ENCODE measurements at places on chromosomes 1 and 21.

- DNase-seq: no peak
These were observed 2.8 kb downstream of the HES4 start for GRCh38 chr1:996851-997712.

- DNase-seq: no peak
These were observed 41.2 kb downstream of the TDRD5 start for GRCh38 chr1:179632868-179633267.

DNA sequence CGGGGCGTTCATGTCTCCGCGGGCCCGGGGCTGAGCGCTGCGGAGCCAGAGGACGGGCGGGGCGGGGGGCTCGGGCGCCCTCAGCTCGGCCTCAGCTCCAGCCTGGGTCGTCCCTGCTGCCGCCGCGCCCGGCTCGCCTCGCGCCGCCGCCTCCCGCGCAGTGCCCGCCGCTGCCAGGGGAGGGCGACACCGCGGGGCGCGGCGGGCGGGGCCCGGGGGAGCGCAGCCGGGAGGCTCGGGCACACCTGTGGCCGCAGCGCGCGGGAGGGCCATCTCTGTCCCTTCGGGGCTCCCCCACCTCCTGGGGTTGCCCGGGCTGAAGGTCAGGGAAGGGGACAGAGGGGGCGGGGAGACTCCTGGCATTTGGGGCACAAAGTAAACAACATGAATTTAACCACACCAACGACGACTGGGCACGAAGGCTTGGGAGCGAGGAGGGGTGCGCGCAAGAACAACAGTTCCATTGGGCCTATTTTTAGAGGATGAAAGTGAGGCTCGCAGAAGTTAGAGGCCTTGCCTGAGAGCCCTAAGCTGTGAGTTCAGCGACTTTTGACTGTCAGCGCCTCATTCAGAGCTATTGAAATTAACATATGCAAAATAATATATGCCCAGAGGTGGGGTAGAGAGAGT lies at the start of gene FAM131C:
Gene FAM131C, minus strand, starts transcription at position 162 of the 630 bp plus-strand sequence. CDS start 209 bp downstream, outside the sequence.
- no peak for DNase-seq

DNA sequence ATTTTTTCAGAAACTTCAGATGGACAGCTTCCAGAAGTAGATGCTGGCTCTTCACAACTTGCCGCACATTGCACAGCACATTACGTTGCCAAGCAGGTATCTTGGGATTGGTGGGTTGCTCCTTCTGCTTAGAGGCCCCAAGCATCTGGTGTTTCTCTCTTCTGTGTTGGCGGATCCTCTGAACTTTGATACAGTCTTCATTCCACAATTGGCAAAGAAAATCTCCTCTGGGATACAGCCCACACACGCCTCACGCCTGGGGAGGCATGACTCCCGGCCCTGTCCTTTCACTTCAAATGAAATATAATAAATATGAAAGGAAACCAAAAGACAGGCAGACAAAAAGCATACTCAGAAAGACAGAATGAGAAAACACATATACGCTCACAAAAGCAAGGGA lies 72.3 kb upstream of the PPP2R5A start:
- no peak for DNase-seq

GRCh38 chr1:241927321-241927720 lies 30.2 kb upstream of the BECN2 start:
- no peak for DNase-seq

DNA sequence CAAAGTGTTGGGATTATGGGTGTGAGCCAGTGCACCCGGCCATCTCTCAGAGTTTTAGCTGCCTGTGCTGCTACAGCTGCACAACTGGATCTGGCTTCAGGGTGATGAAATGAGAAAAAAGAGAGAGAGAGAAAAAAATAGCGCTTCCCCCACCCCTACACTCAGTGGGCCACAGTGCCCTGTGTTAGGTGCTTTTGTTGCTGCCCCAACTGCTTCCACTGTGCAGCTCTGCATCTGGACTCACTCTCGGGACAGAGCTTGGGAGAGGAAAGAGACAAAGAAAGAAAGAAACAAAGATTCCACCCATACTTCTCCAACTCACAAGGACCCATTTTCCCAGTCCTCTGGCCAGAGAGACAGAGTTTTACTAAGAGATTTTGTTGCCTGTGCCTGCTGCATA lies 50.4 kb downstream of the INAVA start:
- DNase-seq: no peak

DNA sequence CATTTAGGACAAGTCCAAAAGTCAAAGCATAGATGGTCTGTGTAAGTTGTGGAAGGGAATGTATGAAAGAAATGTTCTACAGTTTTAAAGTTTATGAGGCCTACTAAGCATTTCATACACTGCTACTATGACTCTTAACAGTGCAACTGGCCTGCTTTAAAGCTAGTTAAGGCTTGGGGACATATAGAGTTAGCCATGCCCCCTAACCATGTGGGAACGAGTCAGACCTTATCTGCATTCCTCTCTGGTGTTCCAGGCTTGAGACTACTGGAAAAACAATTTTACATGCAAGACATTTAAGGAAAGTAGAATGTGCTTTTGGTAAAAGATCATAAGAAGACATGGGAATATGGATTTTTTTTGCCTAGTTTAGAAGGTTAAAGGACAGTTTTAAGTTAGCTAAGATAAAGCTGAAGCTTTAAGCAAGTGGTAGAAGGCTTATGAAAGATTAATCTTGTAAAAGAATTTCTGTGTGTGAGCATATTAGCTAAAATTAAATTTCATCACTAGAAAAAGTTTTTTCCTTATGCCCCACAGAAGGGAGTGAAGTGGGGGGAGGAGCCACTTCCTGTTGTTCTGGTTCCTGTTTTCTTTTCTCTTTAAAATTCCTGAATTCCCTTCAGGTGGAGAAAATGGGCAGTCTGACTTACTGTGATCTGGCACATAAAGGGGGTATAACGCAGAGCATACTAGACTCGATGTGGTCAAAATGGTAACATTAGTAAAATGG lies 8.9 kb upstream of the CD48 start:
- no peak for DNase-seq

- DNase-seq: no peak
These were observed 133.4 kb downstream of the PLPPR5 start for GRCh38 chr1:98870959-98871903.

DNA sequence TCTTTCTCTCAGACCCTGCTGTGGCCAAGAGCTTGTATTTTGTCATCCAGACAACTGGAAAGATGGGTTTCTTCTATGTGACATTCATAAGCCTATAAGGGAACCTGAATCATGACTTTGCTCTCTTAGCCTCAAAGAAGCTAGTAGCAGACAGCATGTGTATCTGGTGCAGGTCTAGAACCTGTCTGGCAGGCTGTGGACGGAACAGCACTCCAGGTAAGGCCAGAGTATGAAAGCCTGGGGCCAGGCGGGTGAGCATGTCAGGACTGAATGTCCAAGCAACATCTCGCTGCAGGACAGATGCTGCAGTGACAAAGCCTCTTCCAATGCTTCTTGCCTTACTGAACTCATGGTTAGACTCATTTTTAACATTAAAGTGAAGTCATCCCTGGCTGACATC lies 32.8 kb downstream of the AKNAD1 start:
- DNase-seq: no peak

DNA sequence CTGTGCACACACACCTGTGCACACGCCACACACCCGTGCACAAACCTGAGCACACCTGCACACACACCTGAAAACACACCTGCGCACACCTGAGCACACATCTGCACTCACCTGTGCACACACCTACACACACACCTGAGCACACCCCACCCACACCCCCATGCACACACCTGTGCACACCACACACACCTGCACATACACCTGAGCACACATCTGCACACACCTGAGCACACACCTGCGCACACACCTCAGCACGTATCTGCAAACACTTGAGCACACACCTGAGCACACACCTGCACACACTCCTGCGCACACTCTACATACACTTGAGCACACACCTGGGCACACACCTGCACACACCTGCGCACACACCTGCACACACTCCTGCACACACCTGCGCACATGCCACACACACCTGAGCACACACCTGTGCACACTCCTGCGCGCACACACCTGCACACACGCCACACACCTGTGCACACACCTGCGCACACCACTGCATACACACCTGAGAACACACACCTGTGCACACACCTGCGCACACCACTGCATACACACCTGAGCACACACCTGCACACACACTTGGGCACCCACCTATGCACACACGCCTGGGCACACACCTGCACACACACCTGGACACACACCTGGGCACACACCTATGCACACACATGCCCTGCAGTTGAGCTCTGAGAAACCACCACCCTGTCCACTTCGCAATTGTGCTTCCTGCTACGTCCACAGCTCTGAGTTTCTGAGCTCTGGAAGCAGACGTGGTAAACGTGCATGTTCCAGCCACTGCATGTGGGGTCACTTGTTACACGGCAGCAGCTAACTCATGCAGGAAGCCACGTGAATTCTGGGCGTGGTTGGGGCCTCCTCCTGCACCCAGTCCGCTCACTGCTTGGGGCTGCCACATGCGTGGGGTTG lies 8.0 kb upstream of the C1orf159 start:
- no peak for DNase-seq

- DNase-seq: no peak
These were observed 101.5 kb downstream of the LMX1A start for GRCh38 chr1:165254896-165255625.

DNA sequence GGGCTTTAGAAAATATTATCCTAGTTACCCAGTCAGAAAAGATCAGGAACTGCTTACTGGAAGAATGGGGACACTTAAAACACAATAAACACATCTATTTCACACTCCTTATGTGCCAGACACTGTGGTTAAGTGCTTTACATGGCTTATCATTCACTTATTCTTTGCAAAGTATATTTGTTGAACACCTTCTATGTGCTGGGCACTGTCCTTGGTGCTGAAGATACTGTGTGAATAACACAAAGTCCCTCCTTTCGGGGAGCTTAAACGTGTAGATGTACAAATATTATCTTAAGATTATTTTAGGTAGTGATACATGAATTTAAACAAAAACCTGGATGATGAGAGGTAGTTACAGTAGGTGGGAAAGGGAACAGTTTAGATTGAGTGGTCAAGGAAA lies 169.3 kb downstream of the ST6GALNAC5 start:
- DNase-seq: no peak

DNA sequence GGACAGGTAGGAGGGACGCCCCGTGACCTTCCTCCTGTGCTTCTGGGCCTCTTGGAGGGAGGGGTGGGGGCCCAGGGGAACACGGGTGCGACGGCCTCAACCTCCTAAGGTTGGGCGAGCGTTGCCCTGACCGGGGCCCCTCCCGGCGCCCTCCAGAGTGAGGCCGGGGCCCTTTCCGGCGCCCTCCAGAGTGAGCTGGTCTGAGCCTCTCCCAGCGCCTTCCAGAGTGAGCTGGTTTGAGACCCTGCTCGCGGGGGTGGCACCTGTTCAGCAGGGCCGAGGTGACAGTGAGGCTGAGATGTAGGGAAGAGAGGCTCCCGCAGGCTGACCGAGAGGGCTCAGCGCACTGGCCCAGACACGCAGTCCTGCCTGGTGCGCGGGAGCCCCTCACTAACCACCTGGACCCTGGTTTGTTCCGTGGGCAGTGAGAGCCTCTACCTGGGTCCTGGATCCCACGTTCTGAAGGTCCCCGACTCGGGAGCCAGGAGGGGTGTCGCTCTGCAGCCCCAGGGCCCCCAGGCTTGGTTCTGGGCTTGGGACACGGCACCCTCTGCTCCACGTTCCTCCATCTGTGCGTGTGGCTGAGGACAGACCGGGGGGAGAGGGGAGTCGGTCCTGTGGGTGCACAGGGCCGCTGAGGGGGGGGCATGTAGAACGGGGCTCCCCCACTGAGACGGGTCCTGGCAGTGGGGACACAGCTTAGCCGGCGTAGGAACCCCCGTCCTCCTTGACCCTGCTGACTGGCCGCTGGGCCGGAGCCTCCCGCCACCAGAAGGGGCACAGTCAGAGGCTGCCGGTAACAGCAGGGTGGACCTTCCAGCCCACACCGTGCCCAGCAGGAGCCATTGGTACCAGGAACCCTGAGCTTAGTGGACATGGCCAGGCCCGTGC lies 1.4 kb downstream of the COL6A1 start:
- DNase-seq: no peak

DNA sequence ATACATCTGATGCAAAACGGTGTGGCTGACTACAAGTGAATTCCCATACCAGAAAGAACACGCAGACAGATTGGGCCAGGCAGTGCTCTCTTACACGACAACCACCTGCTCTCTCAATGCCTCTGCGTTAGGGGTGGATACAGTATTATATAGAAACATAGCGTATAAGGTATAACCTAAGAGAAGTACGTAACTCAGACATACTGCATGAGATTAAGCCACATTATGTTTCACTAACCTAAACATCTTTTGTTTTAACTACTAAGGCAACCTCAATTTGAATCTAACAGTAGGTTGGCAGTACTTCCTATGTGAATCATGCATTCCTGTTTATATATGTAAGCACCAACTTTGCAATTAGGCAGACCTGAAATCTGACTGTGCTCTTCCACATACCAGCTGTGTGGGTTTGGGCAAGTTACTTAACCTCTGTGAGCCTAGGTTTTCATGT lies 58.1 kb upstream of the COA6 start:
- no peak for DNase-seq

- no peak for DNase-seq
These were observed 11.9 kb downstream of the EXTL2 start for GRCh38 chr1:100882698-100883097.

DNA sequence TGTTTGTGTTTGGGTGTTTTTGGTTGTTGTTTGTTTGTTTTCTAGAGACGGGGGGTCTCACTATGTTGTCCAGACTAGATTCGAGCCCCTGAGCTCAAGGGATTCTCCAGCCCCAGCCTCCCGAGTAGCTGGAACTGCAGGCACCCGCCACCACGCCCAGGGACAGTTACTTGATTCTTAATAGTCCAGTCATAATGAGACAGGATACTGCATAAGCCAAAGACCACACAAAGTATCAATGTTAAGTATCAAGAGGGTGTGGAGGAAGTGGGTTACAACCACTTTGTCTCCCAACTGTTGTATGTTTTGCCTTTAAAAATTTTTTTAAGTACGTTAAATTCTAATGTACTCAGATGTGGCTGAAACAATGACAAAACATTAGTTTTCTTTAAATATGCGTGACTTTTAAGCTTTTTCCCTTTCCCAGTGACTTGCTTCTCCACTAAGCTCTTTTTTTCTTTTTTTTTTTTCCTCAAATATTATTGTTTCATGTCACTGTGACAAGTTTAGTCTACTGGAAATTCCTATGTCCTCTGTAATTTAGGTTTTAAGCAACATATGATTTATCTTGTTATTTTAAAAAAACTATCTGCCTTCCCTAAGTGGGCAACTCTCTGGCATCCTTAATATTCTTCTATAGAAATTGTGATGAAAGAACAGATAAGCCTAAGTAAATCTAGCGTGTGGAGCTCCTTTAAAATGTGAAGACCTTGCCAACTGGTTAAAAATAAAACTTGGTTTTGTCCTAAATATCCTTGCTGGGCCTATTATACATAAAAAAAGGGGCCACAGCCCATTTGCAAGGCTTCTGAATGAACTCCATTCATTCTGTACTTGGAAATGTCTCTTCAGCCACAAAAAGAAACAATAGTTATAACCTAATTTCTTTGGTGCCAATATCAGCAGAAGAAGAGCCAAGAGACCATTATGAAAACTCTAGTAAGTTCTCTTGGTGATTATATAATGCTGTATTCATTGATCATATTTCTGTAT lies 56.2 kb upstream of the DPH5 start:
- no peak for DNase-seq

DNA sequence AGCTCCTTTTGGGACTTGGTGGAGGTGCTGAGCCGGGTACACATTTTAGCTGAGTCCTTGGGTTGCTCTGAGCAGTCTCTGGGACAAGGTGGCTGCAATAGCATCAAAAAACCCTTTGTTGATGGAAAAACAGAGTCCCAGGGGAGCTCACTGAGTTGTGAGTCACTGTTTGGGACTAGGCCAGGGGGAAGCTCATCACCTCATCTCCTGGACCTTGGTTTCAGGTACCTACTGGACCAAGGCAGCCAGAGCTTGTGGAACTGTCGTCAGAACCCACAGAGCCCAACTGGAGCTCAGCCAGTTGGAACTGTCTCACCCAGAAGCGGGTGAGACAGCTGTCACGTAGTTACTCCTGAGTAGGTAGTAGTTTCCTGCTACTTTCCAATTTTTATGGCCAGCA lies 146.7 kb downstream of the HLX start:
- DNase-seq: no peak

All from left lung (tissue), 14 donors.